ENCODE measurements at places on chromosomes 2 and 18.

GRCh38 chr2:199707593-199708185, 143.3 kb downstream of the FTCDNL1 start:
- DNase-seq: no peak

- no peak for DNase-seq
Observed at GRCh38 chr2:118525346-118525745, 322.1 kb downstream of the EN1 start.

DNA sequence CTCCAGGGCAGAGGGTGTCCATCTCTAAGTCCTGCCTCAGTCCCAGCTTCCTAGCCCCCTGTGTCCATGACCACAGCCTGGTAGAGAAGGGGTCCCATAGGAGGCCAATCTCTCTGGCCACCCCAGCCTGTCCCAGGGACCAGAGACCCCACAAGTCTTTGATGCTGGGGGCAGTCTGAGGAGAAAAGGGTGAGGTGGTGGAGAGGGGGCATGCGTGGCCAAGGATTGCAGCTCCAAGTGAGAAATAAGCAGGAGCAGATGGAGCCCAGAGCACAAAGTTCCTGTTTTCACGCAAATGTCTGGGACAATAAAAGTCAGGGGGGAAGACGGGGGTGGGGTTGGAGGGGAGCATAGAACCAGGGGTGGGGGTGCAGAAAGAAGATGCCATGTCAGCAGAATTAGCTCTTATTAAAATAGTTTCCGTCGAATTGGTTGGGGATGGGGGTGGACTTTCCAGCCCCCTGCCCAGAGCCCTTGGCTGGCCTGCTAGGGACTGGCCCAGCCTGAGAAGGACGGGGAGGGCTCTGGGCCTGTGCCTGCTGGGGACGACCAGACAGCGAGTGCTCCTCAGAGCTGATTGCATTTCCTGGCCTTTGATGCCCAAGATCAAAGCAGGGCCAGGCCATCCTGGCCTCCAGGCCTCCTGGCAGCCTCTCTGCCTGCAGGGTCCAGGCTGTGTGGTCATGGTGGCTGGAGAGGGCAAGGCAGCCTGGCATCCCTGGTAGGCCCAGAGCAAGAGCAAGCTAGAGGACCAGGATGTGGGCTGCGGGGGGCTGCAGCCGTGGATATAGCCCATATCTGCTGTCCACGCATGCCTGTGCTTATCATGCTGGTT, 337.1 kb downstream of the DYSF start:
- no peak for DNase-seq

DNA sequence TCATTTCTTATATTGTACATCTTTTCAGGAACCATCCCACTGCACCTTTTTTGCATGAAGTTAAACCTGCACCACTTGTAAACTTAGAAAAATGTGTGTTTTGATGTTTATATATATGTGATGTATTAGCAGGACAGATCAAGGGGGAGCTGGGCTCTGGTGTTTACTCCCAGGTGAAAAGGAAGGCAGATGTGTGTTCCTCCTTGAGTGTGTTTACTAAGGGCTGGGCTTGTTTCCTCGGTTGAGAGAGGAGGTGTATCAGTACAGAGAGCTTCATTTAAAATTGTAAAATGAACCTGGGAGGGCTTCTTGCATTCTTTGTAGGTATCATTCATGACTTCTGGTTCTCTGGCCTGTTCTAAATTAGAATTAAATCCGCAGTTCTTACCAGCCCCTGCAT, 14.8 kb downstream of the LPIN1 start:
- no peak for DNase-seq

DNA sequence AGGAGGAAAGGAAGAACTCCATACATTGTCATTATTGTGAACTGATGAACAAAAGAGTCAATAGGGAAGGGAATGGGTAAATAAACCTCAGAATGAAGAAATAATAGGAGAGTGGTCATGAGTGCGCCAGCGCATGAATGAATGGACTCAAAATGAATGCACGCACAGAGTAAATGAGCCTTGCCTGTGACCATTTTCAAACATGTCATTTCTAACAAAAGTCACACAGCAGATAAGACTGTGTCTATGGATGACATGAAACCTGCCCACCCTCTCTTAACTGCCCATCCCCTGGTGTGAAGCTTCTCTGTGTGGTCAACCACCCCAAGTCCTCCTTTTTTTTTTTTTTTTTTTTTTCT, 121.1 kb upstream of the TEX51 start:
- DNase-seq: no peak

DNA sequence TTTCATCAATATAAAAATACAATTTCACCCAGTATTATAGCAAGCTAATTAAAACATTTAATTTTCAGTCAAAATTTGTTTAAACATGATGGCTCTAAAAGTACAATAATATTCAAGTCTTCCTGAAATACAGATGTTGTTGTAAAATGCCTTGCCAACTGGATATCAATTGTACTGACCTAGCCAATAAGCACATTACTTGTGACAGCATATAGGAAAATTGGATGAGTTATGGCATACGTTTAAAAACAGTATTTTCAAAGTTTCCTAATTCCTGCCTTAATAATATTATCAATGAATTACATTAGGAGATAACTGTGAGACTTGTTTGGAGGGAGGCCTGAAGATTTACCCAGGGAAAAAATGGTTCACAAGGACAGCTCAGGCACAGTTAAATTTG, 336.9 kb upstream of the CDH20 start:
- no peak for DNase-seq

DNA sequence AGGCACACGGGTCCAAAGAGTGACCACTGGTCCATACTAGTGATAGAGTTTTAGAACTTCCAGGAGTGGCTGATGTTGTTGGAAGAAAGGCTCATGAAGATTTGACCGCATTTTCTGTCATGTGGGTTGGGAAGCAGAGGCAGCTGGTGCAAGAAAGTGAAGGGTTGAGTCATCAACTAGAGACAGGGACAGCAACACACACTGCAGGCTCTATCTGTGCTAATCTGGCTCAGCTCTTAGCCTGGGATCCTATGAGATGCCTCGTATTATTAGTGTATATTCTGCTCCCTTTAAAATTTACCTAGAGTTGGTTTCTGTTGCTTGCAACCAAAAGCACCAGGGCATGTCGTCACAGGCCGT, 2.5 kb upstream of the SH3RF3 start:
- DNase-seq: no peak

- DNase-seq: no peak
Observed at GRCh38 chr2:75031171-75031570, 72.7 kb downstream of the POLE4 start.

DNA sequence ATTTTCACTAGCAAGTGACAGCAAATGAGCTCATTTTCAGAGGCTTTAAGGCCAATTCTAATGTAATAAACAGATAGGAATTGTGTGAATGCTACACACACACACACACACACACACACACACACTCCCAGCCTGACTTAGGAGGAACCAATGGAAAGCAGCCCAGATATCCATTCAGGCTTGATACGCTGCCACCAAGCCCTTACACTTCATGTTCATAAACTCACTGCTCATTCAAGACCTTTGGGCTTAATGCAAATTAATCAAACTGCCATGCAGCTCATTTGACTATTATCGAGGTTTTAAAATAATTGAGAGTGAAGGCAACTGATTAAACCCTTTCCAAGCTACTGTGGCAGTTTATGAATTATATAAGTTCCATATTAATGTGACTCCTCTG, 298.9 kb upstream of the NCKAP5 start:
- no peak for DNase-seq

DNA sequence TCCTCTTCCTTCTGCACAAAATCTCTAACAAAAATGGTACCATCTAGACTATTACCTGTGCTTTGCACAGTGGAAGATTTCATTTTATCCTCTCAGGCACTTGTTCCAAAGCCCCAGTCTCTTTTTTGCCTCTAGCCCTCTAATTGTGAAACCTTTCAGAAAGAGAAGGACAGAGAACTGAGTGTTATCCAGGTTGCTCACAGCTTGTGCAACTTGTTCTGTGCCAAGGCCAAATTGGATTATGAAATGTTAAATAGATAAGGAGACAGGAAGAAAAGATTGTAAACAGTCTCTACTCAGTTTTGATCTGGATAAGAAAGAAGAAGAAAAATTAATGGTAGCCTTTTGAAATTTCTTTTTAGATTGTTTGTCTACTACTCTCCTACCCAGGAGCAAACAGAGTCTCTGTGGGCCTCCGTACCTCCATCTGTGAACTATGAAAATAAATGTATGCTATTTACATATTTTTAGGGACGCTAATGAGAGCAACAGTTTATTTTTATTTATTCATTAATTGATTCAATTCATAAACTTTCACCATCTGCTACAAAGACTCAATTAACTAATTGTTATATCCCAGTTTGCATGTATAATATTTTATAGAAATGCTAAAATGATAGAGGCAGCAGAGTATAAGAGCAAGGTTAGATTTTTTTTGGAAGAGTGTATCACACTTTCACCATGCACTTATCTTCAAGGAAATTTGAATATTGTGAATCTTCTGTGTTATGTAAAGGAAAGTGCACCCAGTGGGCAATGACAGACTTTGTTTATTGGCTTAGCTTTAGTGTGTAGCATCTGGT, 339.0 kb upstream of the ETAA1 start:
- DNase-seq: no peak

DNA sequence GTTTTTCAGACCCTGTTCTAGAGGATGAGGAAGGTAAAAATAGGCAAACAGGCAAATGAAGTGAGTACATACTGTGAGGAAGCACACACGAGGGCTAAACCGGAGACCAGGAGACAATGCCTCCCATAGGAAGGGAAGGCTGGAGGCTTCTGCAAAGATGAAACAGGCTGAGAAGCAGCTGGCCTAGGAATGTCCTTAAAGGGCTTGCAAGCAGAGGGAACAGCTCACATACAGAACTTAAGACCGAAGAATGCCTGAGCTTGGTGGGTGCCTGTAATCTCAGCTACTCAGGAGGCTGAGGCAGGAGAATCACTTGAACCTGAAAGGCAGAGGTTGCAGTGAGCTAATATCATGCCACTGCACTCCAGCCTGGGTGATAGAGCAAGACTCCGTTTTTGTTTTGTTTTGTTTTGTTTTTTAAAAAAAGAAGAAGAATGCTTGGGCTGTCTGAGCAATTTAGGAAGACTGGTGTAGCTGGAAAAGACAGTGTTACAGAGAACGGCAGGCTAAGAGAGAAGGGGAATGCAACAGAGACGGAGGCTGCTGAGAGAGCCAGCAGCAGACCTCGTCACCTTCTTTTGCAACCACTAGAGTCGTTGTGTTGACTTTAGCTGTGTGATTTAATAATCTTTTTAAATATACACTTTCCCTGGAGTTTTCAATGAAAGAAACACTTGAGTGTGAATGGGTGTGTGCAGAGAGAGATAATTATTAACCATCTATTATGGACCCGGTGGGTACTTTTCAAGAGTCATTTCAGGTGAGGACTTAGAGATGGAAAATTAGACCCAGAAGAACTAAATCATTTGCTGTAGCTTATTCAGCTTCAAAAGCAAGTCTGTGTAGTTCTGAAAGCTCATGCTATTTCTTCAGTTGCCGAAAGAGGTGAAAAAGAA, 232.8 kb downstream of the GALR1 start:
- DNase-seq: no peak

GRCh38 chr2:224309176-224309575, 92.7 kb downstream of the FAM124B start:
- no peak for DNase-seq

GRCh38 chr18:43506935-43507334, 229.6 kb upstream of the SYT4 start:
- DNase-seq: no peak

- no peak for DNase-seq
Observed at GRCh38 chr2:75547345-75548035, 13.2 kb downstream of the EVA1A start.
